ENCODE measurements at places on chromosomes 2 and 18.
A peak's percentile ranks its signal among the peaks of the same experiment; 100 is the strongest.

DNA sequence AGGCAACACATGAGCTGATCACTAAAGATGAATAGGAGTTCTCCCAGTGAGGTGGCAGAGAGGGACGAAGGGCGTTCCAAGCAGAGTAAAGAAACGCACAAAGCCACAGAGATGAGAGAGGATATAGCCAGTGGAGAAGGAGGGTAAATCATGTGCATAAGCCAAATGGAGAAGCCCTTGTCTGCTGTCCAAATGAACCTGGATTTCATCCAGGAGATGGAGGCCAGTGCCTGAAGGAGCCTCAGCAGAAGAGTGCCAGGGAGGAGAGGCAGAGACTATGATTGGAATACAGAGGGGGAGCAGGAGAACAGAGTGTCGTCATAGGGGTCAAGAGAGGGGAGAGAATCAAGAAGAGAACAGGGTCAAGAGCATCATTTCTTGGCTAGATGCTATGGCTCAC lies 48.9 kb upstream of the STPG4 start:
- no peak for DNase-seq

GRCh38 chr2:112198780-112199179 lies 56.1 kb downstream of the ZC3H8 start:
- DNase-seq = no peak

GRCh38 chr18:48154828-48155227 lies 224.4 kb upstream of the SMAD2 start:
- no peak for DNase-seq

GRCh38 chr2:191635333-191636234 lies 42.4 kb upstream of the NABP1 start:
- no peak for DNase-seq

- no peak for DNase-seq
Observed at GRCh38 chr2:167861574-167862193, 385.7 kb downstream of the STK39 start.

DNA sequence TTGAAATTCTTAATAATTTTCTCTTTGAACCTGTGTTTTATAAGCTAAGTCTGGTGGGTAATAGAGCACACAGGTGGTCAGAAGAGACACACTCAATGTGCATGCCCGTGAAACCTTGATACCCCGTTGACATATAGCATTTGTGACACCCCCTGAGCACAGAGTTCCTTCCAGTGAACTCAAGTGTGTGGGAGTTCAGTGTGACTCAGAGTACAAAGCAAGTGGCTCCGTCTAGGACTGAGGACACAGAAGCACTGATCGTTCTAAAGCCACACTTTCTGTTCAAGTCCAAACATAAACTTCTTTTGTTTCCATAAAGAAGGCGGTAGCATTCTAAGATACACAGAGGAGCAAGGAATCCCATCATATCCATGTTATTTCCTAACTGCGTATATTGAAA lies 523.6 kb downstream of the PID1 start:
- no peak for DNase-seq

DNA sequence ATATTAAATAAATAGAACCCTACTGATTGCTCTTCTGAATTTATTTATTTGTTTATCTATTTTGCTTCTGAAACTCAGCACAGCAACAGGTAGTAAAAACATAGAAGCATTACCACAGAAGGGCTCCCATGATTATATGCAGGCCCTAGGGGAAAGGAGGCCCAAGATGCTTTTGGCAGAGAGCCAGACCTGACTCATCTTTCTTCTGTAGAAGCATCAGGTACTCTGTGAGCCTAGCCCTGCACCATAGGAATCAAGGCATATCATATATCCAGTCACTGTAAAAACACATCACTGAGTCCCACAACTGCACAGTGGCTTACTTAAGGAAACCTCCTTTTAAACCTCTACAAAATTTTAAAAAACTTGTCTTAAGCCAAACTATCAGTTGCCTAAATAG lies 1.8 kb downstream of the SCN9A start:
- DNase-seq = no peak

- DNase-seq = no peak
Observed at GRCh38 chr18:11565716-11566115, 43.7 kb upstream of the SLC35G4 start.

GRCh38 chr2:203547356-203547755 lies 12.3 kb upstream of the RAPH1 start:
- no peak for DNase-seq

DNA sequence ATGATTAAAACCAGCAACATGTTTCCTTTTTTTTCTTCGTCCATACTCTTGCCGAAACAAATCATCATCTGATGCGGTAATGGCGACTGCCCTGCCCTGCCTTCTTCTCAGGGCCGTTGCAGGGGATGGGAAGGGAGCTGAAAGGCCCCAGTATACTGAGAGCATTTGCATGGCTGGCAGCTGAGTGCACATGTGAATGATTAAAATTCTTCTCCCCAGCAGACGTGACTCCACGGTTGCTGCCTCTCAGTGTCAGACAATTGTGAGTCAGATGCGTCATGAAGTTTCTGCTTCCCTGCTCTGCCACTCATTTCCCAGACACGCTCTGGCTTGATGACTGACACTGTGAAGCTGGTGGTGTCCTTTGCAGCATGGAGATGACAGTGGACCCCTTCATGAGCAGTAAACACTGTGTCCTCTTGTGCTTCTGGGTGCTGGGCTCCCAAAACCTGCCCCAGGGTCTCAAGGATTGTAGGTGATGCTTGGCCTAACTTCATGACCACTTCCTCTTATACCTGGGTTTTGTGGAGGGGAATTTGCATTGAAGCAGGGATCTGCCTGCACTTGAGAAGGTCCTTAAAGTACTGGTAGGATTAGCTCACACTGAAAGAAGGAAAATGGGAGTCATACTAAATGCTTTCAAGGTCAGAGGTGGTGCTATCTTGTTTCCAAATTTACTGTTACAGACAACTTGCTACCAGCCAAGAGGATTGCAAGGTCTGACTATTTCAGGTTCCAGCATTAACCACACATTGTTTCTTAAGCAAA lies 222.5 kb upstream of the COPS8 start:
- DNase-seq = no peak

DNA sequence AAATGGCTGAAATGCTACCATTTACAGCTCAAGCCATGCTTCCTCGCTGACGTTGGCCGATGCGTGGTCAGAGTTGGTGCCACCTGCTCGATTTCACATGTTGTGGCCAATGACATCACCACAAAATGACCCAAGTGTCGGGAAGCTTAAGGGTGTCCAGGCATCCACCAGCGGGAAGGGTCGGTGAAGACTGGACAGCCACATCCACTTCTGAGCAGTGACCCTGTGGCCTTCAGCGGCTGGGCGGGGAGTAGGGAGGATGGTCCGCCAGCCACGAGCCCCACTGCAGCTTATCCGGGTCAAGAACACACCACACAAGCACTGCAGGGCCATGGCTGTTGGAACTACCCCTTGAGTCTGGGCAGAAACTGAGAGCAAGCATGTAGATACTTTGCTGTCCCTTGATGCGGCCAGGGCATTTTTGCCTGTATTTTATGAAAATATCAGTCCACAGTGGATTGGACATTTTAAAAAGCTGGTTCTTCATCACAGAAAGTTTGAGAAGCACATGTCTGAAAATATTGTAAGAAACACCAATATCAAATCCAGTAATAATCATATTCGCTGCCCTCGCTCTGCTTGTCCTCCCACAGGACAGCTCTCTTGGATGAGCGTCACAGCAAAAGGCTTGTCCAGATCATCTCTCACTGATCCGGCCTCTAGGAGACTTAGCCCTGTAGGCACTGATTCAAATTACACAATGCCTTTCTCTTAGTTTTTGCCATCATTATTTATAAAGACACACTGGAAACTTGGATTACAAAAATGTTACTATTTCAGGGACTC lies 174.0 kb downstream of the TWIST2 start:
- DNase-seq = no peak

DNA sequence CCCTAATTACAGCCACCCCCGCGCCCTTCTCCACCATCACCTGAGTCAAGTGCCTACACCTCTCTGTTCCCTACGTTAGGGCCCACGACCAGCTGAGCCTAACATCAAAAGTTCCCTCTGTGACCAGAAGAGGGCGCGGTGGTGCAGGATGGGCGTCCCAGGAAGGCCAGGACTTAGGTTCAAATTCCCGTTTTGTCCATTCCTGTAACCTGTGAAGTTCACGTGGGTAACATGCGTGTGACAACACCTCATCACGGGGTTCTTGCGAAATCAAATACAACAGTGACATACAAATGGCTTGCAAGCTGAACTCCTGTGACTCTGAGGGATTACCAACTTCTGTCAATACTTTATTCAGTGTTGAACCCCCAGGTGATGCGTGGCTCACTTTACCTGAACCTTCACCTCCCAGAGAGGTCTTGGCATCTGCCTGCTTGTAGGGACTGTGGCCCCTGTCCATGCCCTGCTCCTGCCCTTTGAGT lies 207.9 kb downstream of the ARL4C start:
- peak; percentile 63 for DNase-seq

GRCh38 chr2:157441072-157441454 lies 2.8 kb downstream of the CYTIP start:
- no peak for DNase-seq

GRCh38 chr2:221546505-221547225 lies 25.4 kb downstream of the EPHA4 start:
- no peak for DNase-seq

DNA sequence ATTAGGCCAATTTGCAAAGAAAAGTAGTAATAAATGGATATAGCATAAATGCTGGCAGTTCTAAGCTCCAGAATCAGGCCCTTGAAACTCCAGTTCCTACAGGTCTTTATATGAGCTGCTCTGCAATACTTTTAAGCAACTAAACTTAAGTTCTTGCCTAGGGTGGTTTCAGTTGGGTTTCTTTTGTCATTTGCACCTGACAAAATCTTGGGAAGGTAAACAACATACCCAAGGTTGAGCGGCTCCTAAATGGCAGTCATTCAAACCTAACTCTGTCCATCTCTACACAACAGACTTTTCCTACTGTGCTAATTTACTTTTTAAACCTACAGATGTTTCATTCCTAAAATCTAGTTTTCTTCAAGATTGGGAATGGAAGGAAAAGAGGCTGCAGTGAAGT lies 9.3 kb upstream of the KANSL1L start:
- no peak for DNase-seq

- no peak for DNase-seq
Observed at GRCh38 chr2:43333656-43334144, 107.3 kb upstream of the ZFP36L2 start.

DNA sequence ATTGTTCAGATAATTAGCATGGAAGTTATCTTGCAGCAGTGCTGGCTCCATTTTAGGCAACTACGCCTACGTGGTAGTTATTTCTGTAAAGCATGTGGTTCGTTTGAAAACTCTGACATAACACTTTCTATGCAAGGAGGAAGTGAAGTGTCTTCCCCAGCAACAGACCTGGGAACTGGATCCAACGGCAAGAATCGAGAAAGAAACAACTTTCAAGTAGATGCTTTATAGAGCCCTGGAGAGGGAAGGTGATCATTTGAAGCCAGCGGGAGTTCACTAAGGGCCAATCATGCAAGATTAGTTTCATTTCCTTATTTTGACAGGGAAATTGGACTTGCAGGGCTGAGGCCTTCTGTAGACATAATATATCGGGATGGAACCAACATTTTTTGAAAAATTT lies 218.3 kb downstream of the ACKR3 start:
- DNase-seq = no peak

GRCh38 chr18:13147130-13147529 lies 71.4 kb upstream of the LDLRAD4 start:
- DNase-seq = no peak

DNA sequence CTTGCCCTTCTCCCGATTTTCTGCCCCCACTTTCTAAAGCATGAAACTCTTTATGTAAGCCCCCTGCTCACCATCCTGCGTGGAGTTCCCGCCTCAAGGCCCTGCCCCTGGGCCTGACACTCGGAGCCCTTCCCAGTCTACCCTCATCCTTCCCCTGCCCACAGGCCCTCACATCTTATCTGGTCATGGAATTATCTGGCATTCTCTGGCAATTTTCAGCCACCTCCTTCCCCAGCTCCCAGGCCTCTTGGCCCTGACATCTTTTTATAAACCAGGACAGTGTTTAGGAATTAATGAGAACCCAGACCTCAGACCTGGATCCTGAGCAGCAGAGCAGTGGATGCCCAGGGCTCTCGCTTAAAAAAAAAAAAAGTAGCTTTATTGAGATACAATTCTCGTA lies 61.7 kb downstream of the BOLA3 start:
- no peak for DNase-seq

GRCh38 chr2:222293660-222294630 lies 4.9 kb downstream of the PAX3 start:
- DNase-seq = no peak

- no peak for DNase-seq
Observed at GRCh38 chr2:57204364-57204763, 842.2 kb upstream of the VRK2 start.

- DNase-seq = no peak
Observed at GRCh38 chr18:41121116-41121826, 833.8 kb upstream of the PIK3C3 start.

DNA sequence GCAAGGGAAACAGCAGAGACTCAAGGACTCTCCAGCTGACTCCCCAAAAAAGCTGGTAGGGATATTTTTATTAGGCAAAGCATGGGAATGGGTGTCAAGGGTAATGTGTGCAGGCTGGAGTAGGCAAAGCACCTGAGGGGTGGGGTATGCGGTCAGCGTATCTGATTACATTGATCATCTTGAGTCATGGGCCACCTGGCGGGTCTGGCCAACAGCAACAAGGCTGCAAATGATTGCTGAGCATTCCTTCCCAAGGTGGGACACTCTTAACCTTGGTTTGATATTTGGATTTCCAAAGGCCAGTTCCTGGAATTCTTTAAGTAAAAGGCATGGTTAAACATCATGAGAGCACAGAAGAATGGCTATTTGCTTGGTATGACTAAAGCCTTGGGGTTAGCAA lies 32.6 kb upstream of the CCBE1 start:
- no peak for DNase-seq

GRCh38 chr2:114729026-114729425 lies 286.6 kb downstream of the DPP10 start:
- no peak for DNase-seq

- DNase-seq = no peak
Observed at GRCh38 chr18:31506024-31506742, 8.2 kb downstream of the DSG2 start.

- DNase-seq = no peak
Observed at GRCh38 chr2:210503001-210503623, 26.6 kb upstream of the LANCL1 start.

GRCh38 chr2:222424729-222425671 lies 657 bp downstream of the SGPP2 start:
- peak; percentile 27 for DNase-seq

GRCh38 chr18:28511413-28511821 lies 334.5 kb upstream of the CDH2 start:
- DNase-seq = no peak

DNA sequence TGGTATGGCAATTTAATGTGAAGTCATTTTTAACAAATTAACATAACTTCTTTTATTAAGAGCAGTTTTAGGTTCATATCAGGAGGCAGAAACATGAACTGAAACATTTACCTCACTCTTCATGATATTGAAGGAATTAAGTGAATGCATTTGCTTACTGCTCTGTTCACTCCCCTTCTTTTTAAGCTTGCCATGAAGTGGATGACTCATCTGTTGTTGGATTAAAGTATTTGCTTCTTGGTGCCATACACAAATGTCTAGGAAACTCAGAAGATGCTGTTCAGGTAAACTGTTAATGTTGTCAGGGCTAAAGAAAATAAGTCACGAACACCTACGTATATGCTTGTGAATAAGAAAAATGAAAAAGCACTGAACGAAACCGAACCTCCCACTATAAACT lies 10.2 kb upstream of the CABYR start:
- no peak for DNase-seq

GRCh38 chr2:66573821-66574233 lies 138.9 kb downstream of the MEIS1 start:
- DNase-seq = no peak

GRCh38 chr2:26884486-26884885 lies 36.6 kb downstream of the DPYSL5 start:
- no peak for DNase-seq

- DNase-seq = peak; percentile 46
Observed at GRCh38 chr2:110748489-110748867, 16.1 kb downstream of the ACOXL start.

All from stimulated activated CD4-positive, alpha-beta T cell treated with anti-CD3 and anti-CD28 coated beads, Interleukin-4, amount 100 ng/mL, for 4 hours (primary cell).